ENCODE measurements at places on chromosomes 1 and 21.

DNA sequence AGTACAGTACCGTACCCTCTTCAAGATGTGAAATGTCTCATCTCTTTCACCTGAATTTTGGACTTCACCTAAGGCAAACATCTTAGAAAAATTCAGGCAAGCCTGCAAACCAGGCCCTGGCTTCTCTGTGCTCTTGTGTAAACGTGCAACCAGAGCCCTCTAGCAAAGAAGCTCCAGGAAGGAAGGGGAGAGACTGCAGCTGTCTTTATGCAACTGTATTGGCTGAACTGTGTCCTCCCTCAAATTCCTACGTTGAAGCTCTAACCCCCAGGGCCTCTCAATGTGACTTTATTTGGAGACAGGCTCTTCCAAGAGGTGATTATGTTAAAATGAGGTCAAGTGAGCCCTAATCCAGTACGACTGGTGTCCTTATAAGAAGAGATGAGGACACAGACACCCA is 60.3 kb downstream of the SLC45A1 start:
- DNase-seq = no peak

DNA sequence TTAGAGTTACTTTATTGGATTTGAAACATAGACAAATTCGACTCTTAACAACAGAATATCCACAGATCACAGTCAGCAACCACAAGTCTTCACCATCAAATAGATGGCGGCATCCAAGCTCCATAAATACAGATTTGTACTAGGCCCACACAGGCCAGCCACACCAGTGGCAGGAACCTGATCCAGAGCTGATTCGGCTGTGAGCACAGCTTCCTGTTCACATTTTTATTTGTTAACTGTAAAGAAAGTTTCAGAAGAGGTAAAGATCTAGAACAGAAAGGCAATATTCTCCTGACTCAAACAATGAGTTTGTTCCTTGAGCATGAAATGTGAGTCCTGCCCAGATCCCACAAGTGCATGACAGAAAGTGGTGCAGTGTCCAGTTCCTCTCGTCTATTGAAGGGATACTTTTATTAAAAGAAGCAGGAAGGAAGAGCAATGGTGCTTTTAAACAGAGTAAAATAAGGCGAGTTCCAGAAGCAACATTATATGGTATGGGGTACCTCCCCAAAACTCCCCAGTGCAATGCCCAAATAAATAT is 205.8 kb downstream of the SLC45A1 start:
- DNase-seq = no peak

- DNase-seq = no peak
Measured at GRCh38 chr1:15756143-15757015, 2.2 kb upstream of the FBLIM1 start.

- DNase-seq = no peak
Measured at GRCh38 chr1:217089361-217090014, 366.3 kb upstream of the ESRRG start.

DNA sequence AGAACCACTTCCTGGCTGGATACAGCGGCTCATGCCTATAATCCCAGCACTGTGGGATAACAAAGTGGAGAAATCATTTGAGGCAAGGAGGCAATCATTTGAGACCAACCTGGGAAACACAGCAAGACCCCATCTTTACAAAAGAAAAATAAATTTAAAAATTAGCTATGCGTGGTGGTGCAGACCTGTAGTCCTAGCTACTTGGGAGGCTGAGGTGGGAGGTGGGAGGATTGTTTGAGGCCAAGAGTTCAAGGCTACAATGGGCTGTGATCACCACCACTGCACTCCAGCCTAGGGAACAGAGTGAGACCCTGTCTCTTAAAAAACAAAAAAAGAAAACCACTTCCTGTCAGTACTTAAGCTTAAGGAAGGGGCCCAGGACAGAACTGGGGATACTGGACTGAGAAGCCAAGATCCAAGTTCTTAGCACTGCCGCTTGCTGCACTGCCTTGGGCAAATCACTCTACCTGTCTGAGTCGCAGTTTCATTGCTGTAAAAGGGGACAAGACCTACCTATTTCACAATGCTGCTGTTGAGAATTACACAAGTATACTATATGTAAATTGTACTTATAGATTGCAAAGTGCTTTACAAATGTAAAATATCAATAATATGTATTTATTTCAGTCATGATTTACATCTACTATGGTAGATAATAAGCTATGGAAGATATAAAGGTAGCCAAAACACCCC is 154.9 kb downstream of the RERE start:
- DNase-seq = no peak

GRCh38 chr1:150552128-150552910 is 3.1 kb downstream of the ADAMTSL4 start:
- no peak for DNase-seq

GRCh38 chr1:79100385-79100784 is 93.9 kb upstream of the ADGRL4 start:
- DNase-seq = no peak

- DNase-seq = no peak
Measured at GRCh38 chr1:64623750-64624191, 121.1 kb upstream of the RAVER2 start.

DNA sequence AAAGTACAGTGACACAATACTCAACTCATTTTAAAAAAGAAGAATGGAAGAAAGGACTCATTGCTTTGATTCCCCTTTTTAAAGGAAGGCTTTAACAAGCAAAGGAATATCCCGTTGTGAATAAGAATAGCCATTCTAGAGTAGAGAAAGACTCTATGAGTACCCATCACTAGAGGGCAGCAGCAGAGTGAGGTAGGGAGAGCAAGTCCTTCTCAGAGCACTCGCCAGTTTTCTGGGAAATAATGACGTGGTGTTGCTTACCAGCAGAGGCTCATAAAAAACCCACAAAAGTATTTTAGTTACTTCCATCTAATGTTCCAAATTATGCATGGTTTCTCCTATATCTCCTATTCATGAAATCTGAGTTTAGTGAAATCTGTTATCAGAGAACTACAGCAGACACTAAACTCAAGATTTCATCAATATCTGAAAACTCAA is 74.6 kb downstream of the USP24 start:
- DNase-seq = peak; percentile 46

DNA sequence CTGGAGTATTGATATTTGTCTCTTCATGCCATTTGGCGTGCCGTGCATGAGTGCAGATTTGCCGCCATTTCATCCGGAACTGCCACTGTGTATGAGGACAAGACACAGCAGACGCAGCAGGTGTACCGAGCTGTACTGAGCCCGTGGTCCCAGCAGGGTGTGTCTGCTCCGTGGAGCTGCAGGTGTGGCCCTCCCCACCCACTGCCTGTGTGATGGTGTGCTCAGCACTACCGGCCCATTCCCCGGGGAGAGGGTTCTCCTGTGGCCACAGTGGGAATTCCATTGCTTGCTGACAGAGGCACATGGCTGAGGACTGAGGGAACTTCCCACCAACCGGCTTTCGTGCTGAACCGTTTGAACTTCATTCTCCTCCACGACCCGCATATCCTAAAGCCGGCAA is 34.3 kb upstream of the COL6A1 start:
- DNase-seq = no peak

DNA sequence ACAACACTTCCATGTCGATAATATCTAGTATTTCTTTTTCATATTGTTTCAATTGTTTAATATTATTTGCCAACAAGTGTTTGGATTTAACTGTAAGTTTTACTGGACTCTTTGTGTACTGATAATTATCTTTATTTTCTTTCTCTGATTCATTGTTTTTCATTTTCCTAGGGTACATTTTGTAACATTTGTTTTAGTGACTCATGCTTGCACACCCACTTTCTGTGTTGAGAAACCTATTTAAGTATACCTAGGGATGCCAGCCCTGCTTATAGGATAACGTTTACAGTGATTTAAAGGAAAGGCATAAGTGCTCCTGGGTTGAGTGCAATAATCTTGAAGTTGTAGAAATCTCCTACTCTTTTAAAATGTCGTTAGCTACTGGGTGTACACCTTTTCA is 1386.0 kb upstream of the ADGRL4 start:
- DNase-seq = no peak

GRCh38 chr1:73909043-73909562 is 288.9 kb downstream of the LRRIQ3 start:
- no peak for DNase-seq

DNA sequence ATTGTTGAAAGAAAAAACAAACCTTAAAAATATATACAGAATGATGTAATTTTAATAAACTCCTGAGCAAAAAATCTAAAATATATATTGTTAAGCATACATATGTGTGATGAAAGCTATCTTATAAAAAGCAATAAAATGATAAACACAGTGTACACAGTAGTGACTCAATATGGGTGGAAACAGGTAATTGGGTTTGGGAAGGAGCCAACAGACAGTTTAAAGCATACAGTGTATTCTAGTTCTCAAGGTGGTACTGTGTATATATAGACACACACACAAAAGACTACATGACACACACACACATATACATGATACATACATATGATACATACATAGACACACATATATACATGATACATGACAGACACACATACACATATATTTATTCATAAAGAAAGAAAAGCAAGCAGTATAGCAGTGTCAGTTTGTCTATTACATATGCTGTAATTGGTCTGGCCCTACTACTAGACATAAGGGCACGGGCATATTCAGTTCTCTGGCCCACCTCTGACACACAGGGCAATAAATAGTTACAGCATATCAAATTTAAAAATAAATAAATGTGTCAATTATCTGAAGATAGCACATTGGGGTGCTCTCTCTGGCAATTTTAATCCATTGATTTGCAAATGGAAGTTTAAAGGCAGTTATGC is 330.2 kb downstream of the S1PR1 start:
- no peak for DNase-seq

DNA sequence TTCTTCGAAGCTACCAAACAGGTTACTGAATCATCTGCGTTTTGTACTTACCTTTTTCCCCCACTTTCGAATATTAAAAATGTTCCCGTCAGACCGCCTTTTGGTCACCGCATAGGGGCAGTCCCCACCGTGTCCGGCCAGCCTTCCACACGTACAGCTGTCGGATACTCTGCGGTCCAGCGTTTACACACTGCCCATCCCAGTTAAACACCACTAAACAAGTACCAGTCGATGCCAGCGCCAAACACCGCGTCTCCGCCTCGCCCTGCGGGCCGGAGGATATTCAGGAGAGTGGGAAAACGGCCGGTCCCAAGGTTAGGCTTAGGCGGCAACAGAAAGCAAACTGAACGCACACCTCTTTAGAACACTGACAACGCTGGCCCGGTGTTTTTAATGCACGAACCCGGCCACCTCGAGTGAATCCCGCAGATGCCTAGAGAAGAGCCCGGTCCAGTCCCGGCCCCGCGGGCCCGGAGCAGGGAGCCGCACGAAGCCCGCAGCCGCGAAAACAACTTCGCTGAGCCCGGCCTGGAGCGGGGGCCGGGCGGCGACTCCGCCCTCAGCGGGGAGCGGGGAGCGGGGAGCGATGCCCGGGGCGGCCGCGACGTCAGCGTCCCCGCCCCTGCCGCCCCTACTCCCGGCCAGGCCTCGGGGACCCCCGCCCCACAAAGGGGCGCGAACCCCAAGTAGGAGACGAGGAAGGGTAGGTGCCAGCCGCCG is 730 bp upstream of the PHF13 start:
- no peak for DNase-seq

Measured in stimulated activated CD4-positive, alpha-beta T cell treated with anti-CD3 and anti-CD28 coated beads, Interleukin-12 subunit alpha, Interleukin-12 subunit beta, amount 100 ng/mL, for 4 hours (primary cell).